ENCODE measurements at places on chromosomes 7 and 10. TPM values are rescaled to one million over a fixed set of nuclear protein-coding genes. Genes with fewer than 3 reads are reported as not detected.

DNA sequence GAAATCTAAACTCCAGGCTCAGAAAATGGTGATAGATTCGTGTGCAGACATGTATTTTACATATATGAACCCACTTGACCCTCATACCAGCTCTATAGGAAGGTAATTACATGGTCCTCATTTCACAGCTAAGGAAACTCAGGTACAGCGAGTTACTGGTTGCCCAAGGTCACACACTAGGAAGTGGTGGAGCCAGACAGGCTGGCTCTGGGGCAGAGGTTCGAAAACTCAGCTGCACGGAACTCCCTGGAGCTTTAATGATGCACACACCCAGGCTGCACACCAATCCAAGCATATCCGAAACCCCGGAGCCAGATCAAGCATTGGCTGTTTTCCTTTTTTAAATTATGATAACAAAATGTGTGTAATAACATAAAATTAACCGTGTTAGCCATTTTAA lies 172.4 kb downstream of the COBL start:
- no peak for DNase-seq

- no peak for DNase-seq
Measured at GRCh38 chr10:92377962-92378361, 87.0 kb downstream of the MARCHF5 start.

- no peak for DNase-seq
Measured at GRCh38 chr10:121411004-121411403, 187.2 kb downstream of the FGFR2 start.

DNA sequence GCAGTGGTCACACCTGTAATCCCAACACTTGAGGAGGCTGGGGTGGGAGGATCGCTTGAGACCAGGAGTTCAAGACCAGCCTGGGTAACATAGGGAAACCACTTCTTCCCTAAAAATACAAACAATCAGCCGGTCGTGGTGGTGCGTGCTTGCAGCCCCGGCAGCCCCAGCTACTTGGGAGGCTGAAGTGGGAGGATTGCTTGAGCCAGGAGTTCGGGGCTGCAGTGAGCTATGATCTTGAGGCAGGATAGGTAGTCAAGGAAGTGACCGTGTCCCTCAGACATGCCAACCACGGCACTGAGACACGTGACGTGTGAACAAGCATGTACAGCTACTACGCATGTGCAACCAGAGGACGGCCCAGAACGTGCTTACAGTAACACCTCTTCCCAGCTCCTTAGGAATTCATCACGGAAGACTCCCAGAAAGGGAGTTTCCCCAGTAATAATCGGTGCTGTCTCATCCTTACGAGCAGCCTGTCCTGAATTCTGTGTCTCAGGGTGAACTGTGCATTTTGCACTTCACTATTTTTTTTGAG lies 5.3 kb downstream of the GUSB start:
- no peak for DNase-seq

- DNase-seq, result no peak
Measured at GRCh38 chr7:7964250-7964649, 4.3 kb upstream of the GLCCI1 start.

- DNase-seq, result no peak
Measured at GRCh38 chr7:117048114-117048866, 95.0 kb downstream of the ST7 start.

DNA sequence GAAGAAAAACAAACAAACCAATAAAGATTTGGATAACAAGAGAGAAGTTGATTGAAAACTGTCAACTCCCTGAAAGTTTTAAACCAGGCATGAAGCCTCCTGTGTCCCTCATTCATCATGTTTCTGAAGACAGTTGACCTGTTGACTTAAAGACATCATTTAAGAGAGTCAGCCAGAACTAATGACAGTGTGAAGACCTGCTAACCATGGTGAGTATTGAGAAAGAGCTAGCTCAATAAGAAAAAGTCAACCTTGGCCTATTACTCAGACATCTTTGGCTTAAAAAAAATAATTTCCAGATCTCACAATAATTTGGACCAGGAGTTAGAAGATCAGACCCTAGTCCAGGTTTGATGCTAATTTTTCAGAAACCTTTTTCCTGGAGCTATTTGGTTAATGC lies 45.3 kb upstream of the ANKRD1 start:
- DNase-seq, result no peak

DNA sequence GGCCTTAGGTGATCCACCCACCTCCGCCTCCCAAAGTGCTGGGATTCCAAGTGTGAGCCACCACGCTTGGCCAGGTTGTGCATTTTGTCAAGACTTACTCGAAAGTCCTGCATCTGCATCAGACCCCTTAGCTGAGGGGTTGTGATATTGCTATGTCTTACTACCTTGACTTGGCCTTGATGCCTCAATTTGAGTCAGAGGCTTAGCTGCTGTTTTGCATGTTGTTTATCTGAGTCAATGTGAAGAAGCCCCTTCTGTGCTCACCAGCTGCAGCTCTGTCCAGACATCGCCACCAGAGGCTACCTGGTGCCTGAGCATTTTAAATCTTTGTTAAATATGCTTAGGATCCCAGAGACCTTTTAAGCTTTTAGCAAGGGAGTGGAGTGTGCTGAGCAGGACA lies 18.1 kb downstream of the UBE2D4 start:
- DNase-seq, result no peak

DNA sequence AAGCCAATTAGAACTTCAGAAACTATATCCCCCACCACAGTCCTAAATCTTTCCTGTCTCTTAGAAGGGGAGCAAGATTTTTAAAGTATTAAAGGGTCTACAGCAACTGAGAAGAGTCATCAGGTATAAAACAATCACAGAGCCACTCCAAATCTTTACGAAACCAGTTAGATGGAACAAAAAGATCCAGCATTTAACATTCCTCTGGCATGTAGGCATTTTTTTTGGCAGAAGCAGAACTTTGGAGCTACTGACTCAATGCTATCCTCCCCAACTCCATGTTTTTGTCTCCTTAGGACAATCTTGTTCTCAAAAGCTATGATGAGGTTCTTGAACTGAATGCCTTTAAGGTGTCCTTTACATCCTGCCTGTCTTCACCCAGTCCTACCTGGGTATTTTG lies 333.3 kb downstream of the PRPF18 start:
- DNase-seq, result no peak

DNA sequence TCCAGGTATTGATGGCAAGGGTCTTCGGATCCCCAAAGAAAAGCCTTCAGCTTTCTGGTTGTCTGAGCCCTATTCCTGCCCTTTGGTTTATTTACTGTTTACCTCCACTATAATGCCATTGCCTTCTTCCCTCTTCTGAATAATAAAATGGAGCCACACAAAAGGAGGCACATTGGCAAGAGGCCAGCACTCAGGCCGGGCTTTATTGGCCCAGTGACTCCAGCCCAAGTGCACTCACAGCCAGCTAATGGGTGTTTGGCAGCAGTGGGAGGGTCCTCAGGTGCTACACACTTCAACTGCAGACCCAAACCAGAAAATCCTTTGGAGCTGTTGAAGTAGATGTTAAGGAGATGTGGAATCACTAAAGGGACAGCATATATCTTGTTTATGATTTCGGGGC lies 336.0 kb downstream of the PLXNA4 start:
- DNase-seq, result no peak

DNA sequence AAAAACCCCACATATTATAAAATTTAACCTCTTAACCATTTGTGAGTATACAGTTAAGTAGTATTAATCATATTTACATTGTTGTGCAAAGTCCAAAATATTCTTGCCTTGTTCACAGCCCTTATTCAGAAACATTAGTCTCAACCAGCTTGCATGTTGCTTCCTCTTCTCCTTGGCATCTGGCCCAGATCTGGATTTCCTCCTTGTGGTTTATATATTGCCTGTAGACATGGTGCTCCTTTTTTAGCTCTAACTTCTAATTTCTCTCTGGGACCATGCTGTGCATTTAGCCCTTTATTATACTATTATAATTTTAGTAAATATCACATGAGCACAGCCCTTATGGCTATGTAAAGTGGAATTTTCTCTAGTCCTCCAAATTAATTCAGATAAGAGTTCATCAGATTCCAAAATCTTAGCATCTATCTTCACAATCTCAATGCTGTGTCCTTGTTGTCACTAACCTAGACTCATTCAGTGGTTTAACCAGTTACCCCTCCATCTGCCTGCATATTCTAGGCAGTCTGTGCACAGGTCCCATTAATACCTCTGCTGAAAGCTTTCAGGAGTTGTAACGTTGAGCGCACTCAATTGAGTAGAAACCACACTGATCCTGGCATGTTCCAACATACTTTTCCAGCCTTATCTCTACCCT lies 7.9 kb downstream of the CPED1 start:
- no peak for DNase-seq

DNA sequence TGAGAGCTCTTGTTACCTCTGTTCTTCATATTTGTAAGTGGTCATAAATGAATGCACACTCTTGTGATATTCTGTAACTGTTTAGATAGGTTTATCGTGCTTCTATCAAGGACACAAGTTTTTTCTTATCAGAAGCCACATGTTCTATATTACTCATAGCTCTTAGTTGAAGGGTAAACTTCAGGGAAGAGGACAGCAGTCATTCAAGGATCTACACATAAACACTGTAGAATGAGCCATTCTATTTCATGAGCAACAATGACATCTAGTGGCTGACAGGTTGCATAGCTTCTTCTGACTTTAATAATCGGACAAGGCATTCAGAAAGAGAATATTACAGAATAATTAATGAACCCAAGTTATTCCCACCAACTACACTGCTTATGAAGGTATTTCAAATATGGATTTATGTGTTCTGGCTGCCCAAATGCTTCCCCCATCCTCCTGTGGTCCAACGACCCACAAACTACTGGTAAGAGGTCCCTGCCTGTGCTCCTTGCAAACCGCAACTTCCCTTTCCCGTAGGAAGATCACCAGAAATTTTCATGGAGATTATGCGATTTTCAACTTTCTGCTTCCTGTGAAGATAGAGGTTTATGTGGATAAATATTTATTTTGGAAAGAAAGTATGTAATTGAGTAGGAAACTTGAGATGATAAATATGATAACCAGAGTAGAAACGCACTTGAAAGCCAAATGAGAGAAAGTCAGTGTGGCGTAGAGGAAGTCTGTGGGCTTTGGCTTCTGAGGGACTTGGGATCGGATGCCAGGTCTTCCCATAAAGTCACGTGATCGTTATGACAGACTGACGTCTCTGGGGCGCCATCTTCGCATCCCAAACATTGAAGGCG lies 16.8 kb upstream of the ABCB5 start:
- no peak for DNase-seq

DNA sequence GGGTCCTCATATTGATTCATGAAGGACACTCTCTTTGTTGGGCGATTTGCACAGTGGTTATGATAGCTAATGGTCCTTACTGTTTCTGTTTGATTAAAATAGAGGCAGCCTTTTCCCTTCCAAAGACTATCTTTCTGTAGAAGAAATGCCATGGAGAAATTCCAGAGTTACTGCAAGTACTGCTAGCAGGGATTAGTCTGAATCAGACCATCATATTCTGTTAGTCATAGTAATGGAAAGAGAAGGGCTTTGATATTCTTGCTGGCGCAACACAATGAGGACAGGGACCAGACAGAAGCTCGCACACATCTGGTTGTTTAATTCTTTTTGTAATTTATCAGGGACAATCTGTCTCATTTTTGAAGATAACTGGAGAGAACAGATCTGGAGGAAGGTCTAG lies 304.5 kb upstream of the FZD8 start:
- DNase-seq, result no peak

GRCh38 chr10:30819341-30820181 lies 190.0 kb upstream of the LYZL2 start:
- no peak for DNase-seq

- no peak for DNase-seq
Measured at GRCh38 chr10:79905322-79906314, 43.3 kb downstream of the SFTPD start.

DNA sequence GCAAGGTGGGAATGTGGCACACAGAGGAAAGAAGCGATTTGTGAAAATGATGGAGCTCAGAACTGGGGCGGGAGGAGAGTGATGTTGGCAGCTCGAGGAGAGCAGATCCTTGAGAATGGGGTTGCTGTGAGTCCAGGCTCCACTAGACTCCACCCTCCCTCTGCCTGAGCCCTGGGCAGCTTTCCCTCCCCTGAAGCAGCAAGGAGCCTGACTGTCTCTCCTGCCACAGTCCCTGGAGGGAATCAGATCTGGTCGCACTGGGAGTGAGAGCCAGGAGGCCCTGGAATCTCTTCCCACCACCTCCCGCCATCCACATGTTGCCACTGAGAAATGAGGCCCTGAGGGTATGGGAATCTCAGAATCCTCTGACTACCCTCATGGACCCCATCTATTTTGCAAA lies 362.7 kb downstream of the PLXNA4 start:
- DNase-seq, result no peak

- no peak for DNase-seq
Measured at GRCh38 chr10:86700851-86701617, 32.7 kb downstream of the LDB3 start.

GRCh38 chr7:28698840-28699239 lies 259.3 kb downstream of the TRIL start:
- no peak for DNase-seq

- DNase-seq, result no peak
Measured at GRCh38 chr10:114868870-114869519, 47.4 kb downstream of the FHIP2A start.

- DNase-seq, result no peak
Measured at GRCh38 chr7:5584096-5584495, 160.5 kb upstream of the TNRC18 start.

GRCh38 chr10:103877861-103878260 lies 22.5 kb upstream of the SH3PXD2A start:
- DNase-seq, result no peak

- no peak for DNase-seq
Measured at GRCh38 chr7:146635205-146636032, 518.8 kb downstream of the CNTNAP2 start.

- no peak for DNase-seq
Measured at GRCh38 chr7:129777993-129778769, 166.7 kb downstream of the NRF1 start.

DNA sequence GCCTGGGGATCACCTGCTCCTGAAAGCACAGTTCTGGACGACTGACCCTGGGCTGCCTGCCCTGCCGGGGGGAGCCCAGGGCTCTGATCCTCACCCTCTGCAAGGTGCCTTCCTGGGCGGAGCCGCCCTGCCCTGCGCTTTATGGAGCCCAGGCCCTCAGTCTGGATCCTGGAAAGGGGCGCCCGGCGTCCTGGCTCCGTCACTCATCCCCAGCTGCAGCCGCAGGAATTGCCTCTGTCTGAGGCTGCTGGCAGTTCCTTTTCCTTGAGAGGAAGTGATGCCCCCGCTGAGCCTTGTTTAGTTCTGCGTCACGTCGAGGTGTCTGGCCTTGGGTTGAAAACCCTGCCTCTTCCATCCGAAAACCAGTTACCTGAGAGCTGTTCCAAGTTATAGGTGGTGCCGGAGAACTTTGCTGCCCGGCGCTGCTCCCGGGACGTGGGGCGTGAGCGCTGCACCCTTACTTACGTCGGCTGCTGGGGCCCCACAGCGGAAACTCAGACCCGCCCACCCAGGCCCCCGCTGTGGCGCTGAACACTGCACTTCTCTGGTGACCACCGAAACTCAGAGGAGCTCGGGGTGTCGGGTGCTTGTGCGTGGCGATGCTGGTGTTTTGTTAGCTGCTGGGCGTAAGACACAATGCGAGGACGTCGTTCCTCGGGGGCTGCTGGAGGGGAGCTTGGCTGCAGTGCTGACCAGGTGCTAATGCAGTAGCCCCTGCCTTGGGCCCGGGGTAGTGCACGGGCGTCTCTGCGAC lies 5.4 kb downstream of the MAFK start:
- DNase-seq, result no peak

Gene SPDYE11
- not detected for polyA plus RNA-seq

Gene LRIT1
- not detected for polyA plus RNA-seq

Gene GPR22
- 0.10 TPM for polyA plus RNA-seq

Gene NEUROG3
- polyA plus RNA-seq, result not detected

Gene HABP2
- 0.10 TPM for polyA plus RNA-seq

Gene PLAC9
- 54.3 TPM for polyA plus RNA-seq

Gene SPDYE2
- polyA plus RNA-seq, result 0.14 TPM

Gene TAS2R38
- polyA plus RNA-seq, result not detected

Gene OR2A1
- polyA plus RNA-seq, result 0.23 TPM

Data from urinary bladder (tissue), 4 donors.